HT-29 (cell line): ENCODE measurements at places on chromosomes 11 and 22. TPM values are rescaled to one million over a fixed set of nuclear protein-coding genes. Genes with fewer than 3 reads are reported as not detected.

Gene DSCAML1
- 0.31 TPM in 1 of 2 replicates, not detected in the other for total RNA-seq

DNA sequence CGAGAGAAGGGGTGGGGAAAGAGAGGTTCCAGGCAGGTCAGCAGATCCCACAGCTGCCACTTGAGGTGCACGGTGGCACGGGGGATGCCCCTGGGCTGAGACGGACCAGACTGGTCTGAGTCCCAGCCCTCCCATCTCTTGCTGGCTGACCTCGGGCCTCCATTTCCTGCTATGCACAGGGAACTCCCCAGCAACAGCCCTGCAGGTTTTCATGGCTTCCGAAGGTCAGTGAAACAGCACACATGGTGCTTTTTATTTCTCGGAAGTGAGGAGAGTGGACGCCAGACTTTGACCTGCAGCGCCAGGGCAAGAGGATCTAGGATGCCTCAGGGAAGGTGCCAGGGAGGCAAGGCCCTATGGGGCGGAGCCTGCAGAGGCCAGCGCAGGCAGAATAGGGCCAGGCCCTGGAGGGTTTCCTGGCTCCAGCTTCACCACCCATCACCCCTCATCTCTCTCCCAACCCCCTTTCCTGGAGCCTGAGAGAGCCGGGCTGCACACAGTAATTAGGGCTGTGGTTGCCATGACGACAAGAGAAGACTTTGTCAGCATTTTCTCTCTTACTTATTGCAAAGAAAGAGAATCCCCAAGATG lies 29.5 kb downstream of the SLC22A12 start:
- peak; percentile 12 for DNase-seq

DNA sequence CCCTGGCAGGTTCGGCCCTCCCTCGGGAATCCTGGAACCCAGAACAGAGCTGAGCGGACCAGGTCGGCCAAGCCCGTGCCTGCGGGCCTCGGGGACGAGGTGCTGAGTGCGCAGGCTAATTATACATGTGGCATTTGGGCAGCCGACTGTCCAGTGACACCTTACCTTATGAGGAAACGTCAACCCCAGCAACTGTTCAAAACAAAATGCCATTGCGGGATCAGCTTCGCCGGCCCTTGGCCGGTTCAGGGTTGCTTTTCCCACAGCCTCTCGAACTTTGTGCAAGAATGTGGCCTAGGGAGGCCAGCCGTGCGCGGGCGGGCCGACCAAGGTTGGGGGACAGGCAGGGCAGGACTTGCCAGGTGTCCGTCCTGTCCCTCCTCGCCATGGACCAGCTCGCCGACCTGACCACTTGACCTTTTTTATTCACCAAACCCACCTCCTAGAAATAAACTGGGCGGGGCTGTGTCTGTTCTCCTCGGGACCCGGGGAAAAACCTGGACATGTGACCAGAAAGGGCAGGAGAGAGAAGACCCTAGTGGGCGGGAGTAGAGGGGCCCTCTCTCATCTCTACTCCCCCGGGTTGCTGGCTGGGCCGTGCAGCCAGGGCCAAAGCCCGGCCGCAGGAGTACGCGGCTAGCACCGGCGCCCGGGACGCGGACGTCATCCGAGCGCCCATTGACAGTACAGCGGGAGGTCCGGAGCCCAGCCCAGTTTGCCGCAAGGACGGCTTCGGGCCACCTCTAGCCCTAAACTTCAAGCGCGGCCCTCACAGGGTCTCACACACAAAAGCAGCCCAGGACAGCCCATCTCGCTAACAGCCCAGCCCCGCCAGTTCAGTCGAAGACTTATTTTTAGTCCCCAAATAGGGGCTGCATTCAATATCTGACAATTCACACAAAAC lies 134.3 kb upstream of the C11orf58 start:
- DNase-seq = peak; percentile 45

Gene NCR3LG1
- total RNA-seq = 12.7 and 14.6 TPM in 2 replicates

DNA sequence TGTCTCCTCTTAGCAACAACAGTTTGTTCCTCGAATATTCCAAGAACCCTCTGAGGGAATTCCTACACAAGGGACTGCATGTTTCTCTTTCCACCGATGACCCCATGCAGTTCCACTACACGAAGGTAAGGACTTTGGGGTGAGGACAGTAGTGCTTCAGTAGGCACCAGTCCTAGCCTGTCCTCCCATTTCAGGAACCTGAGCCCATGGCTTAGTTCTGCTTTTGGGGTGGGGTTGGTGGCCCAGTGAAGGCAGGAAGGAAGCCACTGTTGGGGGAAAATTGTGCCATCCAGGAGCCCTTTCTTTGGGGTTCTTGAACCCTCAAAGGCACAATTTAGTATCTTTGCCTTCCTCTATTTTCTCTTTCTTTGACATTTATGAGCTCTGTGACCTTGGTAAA lies 38.2 kb downstream of the RNF141 start:
- DNase-seq = no peak

GRCh38 chr11:11155962-11156815 lies 196.9 kb downstream of the CSNK2A3 start:
- DNase-seq = peak; percentile 19

DNA sequence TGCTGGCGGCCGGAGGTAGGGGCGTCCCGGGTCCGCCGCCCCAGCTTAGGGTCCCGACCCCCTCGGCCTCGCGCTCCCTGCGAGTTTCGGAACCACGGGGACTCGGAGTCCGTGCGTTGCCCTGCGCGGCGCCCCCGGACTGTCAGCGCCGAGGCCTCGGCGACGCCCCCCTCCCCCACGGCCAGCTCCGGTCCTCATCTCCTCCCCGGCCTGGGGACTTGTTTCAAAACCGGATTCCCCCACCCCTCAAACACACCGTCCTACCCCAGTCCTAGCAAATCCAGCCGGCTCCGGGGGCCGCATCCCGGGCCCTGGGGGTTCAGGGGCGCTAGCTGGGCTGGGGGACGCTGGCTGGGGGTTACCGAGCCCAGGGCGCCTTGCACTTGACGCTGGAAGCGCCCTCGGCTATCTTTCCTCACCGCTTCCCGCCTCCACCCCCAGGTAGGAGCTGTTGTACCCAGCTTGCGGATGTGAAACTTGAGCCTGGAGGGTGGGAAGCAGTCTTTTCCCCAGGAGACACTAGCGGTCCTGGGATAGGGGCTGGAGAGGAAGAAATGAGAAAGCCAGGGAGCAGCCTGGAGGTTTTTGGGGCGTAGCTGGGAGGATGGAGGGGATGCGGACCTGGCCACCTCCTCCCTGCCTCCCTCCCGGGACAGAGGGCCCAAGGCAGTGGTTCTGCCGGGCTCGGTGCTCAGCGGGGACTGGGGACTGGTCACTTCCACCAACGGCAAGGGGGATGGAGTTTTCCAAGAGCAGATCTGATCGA lies 550 bp downstream of the FBLN1 start:
- no peak for DNase-seq

DNA sequence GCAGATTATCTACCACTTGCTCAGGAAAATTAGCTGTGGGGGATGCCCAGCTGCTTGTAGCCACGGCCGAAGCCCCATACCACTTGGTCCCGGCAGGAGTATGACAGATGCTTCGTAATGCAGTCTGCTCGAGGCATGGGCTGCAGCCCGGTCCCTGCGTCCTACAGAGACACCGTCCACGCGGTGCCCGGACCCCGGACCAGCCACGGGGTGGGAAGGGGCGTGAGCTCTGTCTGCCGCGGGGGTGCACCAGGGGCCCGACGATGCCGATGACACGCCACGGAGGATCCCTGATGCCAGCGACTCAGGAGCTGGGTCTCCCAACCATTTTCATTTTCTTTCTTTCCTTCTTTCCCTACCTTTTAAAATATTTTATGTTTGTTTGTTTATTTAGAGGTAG lies 30.0 kb downstream of the SLC25A17 start:
- DNase-seq = no peak

DNA sequence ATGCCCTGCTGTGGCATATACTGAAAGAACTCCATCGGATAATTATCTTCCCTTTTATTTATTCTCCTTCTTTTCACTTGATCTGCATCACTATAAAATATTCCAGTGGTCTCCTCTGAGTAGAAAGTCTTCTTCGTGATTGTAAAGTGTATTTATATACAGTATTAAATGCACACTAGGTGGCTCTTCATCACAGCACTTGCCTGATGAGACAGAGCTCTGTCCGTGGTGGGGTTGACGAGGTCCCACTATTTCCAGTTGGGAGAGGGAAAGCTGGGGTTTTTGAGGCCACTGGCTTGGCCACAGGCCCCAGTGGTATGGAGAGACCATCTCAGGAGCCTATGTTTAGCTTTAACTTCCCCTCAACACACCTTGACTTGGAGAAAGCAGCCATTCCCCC lies 31.6 kb upstream of the ZBTB16 start:
- no peak for DNase-seq

DNA sequence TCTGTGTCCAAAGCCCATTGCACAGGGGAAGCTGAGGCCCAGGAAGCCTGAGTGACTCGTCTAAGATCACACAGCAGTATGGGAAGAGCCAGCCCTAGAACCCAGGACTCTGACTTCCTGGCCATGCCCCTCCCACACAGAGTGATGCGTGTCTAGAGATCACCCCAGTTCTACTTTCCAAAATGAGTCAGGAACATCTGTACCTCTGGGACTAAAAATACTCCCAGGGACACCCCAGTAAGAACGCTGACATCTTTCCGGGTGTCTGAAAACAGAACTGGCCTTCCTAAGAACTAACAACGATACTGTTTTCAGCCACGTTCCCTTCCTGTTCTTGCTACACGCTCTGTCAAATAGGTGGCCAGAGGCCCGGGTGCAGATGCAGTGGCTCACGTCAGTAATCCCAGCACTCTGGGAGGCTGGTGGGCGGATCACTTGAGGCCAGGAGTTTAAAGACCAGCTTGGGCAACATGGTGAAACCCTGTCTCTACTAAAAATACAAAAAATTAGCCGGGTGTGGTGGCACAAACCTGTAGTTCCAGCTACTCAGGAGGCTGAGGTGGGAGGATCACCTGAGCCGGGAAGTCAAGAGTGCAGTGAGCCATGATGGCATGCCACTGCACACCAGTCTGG lies 21.7 kb upstream of the PDGFB start:
- peak; percentile 41 for DNase-seq
